ENCODE measurements at places on chromosomes 5 and 9.
A peak's percentile ranks its signal among the peaks of the same experiment; 100 is the strongest.

- DNase-seq, result peak; percentile 83
These were observed 1.1 kb downstream of the RICTOR start for GRCh38 chr5:39072925-39073766.

- DNase-seq, result no peak
These were observed 139.9 kb upstream of the PRLR start for GRCh38 chr5:35369965-35370790.

DNA sequence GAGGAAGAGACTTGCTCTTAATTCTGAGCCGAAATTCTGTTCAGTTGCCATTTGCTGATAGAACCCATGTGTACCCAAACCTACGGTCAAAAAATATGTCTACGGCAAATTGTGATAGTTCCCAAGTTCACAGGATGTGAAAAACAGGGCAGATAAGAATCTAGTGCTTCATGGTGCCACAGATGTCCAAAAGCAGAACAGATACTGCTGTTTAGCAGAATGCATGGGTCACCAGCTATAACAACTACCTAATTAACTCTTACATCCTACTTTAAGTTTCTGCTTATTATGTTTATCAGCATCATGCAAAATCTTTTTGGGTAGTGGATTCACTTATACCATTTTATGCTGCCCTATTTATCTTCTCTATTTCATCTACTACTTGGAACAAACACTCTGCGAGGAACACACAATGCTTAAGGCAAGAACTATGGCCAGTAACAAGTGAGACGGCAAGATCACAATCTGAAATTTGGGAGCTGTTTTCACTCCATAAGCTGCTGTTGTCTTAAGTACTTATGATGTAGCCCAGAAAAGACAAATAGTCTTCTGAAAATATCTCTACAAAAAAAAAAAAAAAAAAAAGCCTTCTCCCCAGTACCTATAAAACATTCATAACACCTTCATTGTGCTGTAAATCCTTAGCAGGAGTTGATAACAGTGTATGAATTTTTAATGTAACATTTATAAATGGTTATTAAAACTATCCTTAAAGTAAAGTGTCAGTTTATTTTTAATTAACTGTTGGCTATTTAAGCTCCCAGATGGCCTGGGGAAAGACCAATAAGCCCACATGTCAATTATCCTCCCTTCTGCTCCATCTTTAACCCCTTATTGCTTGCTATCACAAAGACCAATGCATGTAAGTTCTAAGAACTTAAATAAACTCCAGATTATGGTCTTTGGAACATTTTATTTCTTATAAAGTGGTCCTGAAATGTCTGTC is 232.3 kb downstream of the TLR4 start:
- no peak for DNase-seq

DNA sequence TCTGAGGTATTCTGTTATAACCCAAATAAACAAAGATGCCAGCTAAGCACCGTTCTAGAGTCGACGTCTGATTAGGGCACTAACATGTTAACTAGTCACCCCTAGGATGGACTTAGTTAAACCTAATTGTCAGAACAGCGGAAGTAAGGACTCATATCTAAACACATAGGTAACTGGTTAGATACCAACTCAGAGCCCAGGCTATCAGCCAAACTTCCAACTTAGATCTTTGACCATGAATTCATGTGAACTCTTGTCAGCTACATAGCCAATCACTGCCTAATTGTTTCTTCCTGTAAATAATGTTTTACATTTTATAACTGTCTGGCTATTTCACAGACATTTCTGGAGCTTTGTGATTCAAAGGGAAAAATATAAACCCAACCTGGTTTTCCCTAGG is 84.3 kb upstream of the DHFR start:
- no peak for DNase-seq

- no peak for DNase-seq
These were observed 120.1 kb downstream of the BOD1 start for GRCh38 chr5:173496129-173496882.

- no peak for DNase-seq
These were observed 43.4 kb upstream of the CDKN2B start for GRCh38 chr9:22052376-22052945.

DNA sequence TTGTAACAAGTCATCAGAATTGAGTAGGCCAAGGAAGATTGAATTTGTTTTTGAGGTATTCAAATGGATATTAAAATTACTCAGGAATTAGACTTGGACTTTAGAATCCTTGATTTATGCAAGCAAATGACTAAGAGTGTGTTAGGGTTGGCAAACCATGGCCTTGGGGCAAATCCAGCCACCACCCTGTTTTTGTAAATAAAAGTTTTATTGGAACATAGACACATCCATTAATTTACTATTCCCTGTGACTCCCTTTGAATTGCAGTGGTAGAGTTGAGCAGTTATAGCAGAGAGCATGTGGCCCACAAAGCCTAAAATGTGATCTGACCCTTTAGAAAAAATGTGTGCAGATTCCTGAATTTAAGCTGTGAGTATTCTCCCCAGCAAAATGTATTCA is 115.6 kb downstream of the WDR70 start:
- no peak for DNase-seq

- DNase-seq, result no peak
These were observed 290.8 kb downstream of the DNAH5 start for GRCh38 chr5:13653709-13654108.

DNA sequence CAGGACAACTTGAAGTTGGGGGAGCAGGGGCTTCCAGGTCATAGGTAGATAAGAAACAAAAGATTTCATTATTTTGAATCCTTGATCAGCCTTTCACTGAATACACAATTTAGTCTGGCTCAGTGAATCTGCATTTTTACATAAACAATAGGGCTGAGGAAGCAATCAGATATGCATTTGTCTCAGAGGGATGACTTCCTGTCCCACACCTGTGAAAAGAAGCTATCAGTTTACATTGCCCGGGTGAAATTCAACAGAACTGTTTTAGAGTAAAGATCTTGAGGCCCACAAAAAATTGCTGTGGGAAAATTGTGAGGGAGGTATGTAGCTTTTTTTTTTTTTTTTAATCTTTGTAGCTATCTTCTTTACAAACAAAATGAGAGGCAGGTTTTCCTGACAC is 38.3 kb downstream of the DNAJB5 start:
- no peak for DNase-seq

- no peak for DNase-seq
These were observed 470.1 kb downstream of the IRX1 start for GRCh38 chr5:4065472-4066320.

DNA sequence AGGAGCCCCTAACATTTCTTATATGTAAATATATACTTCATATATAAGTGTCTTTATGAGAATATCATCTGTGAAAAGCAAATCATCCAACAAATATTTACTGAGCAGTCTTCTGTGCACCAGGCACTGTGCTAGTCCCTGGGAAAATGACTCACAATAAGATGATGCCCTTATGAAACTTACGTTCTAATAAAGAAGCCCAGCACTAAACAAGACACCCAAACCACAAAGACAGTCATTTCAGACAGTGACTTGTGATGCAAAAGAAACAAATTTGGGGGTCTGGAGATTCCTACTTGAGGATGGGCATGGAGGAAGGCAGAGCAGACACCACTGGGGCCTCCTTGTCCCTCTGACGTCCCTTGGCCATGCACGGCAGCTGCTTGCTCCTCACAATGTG is 30.6 kb upstream of the PPP1R2B start:
- no peak for DNase-seq

- no peak for DNase-seq
These were observed 3.3 kb downstream of the MAT2B start for GRCh38 chr5:163508753-163509152.

- no peak for DNase-seq
These were observed 31.9 kb downstream of the MRPL36 start for GRCh38 chr5:1767524-1768282.

Measured in activated effector memory CD4-positive, alpha-beta T cell treated with anti-CD3 and anti-CD28 coated beads, Interleukin-2, amount 50 U/mL, for 16 hours (primary cell).